Right renal pelvis (tissue), 4 donors: ENCODE measurements at places on chromosomes 3 and 15.

DNA sequence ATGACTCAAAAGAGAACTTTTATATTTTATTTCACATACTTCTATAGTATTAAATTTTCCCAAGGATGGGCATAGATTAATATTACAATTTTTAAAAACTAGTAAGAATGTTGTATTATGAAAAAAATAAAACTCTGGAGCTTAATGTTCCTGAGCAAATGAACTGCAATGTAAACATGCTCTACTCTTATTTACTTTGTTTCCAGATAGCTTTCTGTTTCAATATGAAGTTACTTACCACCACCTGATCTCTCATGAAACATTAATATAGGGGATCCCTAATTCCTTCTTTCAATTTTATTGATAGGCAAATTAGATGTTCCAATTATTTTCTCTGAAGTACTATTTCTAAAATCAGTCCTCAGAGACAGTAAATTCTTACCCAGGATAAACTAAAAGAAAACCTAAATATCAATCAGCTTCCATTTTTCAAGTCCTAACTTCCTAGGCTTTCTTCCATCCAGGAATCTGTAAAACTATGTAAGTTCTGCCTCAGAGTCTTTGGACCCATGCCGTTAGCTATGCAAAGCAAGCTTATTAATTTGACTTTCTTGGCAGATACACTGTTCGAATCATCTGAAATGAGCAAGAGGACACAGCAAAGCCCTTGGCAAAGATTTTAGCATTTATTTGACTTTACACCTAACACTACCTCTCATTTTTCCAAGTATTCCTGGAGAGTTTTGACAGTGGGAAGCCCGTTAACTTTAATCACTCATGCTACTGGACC is 93.2 kb downstream of the PLCH1 start:
- DNase-seq, result no peak

GRCh38 chr15:81882504-81882903 is 163.3 kb downstream of the MEX3B start:
- DNase-seq, result no peak

GRCh38 chr15:52128568-52128967 is 16.0 kb upstream of the BCL2L10 start:
- DNase-seq, result no peak

DNA sequence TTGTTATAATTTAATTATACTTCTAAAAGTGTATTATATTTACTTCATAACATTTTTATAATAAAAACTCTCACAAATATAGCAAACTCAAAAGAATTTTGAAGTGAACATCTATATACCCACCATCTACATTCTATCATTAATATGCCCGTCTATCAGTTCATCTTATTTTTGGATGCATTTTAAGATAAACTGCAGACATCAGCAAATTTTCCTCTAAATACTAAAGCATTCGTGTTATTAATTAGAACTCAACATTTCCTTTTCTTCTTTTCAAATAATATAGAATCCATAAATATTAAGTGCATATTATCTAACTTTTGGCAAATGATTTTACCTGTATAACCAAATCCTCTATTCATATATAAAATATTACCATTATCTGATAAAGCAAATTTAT is 242.9 kb upstream of the BCHE start:
- DNase-seq, result no peak

DNA sequence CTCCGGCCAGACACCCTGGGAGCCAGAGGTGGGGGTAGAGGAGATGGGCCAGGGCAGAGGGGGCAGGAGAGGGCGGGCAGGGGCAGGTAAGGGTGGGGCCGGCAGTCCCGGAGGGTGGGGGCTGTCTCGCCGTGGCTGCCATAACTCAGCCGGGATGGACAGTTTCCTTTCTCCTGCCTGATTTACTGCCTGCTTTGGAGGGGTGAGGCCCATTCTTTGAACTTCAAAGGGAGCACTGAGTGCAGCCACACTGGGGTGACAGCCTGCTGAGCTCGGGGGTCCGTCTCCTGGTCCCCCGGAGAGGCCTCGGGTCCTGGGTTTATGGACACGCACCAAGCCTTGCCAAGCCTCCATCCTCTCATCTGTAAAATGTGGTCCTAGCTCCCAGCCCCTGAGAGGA is 135.4 kb downstream of the FBLN2 start:
- no peak for DNase-seq

DNA sequence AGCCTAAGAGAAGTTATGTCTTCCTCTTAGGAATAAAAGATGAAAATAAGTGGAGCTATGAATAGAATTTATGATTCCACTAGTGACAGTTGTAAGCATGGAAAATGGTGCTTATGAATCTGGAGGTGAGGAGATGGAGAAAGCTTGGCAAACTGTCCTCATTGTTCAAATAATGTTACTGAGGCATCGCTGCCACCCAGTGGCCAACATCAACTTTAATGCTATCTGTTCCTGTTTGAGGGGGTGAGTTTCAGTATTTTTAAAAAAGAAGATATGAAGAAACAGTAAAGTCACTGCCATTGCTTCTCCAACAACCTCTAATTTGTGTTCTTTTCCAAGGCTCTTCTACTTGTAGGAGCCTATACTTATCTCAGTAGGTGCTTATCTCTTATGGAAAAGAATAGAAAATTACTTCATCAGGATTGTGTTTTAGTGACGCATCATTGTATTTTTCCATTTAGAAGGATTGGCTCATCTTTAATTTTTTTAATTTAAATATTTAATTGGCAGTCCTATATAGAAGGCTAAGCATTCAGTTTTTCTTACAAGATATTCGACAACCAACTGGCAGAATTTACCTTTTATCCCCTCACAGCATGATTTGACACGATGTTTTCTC is 260.4 kb upstream of the P2RY1 start:
- no peak for DNase-seq

DNA sequence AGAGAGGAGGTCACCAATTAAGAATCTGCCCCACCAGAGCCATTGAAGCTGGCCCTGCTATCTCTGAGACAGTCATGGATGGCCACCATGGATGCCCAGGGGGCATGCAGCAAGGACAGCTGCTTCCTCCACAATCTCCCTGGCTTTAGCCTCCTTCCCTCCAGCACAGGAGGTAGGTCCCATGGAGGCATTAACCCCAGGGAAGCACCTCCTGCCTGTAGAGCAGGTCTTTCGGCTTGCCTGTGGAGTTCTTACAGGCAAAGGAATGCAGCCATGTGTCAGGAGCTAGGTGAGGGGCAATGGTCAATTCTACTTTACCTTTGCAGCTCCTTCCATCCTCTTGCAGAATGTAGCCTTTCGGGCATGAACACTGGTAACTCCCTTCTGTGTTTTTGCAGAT is 93.8 kb downstream of the DUT start:
- DNase-seq, result no peak

GRCh38 chr3:60073942-60074341 is 1024.1 kb upstream of the CFAP20DC start:
- DNase-seq, result no peak

GRCh38 chr3:188220988-188221818 is 67.2 kb downstream of the LPP start:
- no peak for DNase-seq

- no peak for DNase-seq
Observed at GRCh38 chr15:67198157-67198754, 56.2 kb downstream of the AAGAB start.

DNA sequence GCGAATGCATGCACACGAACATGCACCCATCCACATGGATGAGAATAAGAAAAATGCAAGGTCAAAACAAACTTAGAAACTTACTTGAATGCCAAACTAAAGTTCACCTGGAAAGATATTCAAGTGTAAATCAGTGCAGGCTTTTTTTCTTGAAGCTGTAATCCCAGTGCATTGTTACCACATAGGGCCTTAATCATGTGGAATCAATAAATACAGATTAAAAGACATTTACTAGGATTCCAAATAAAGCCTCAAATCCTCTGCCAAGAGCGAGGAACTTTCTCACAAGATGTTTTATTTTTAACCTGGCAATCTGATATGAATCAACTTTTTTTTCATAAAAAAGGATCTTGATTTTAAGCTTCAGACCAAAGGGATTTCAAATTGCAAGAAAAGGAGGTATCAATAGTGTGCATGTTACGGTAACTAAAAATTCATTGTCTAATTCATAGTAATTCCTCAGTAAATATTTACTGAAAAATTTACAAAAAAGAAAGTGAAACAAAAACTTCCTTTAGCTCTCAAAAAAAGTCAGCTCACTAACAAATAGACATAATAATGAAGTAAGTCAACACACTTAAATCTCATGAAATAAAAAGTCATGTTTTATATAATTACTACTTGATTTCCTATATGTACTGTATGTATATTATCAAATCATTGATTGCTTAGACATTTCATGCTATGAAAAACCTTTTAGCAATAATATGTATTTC is 978.6 kb downstream of the PLOD2 start:
- no peak for DNase-seq

DNA sequence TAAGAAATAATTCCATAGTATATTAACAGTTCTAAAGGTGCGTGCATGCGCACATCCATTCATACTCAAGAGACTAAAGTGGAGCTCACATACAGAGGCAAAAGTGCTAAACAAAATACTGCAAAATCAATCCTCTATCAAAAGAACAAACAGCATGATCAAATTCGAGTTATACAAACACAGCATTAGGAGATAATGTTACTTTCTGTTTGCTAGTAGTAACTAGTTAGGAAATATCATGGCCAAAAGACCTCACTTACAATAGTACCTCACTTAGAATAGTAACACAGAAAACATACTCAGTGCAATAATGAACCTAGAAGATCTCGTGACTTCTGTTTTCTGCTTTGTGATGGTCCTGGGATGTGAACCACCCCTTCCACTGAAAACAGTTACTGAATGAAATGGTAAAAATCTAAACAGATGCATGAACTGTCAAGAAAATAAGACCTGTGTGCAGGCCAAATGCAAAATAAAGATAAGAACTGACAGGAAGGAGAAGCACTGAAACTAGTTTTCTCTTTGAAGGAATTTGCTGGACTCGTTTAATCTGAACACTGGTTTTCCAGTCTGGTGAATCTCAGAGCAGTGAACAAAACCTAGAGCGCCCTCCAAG is 20.9 kb upstream of the CEMIP start:
- no peak for DNase-seq

GRCh38 chr3:47156396-47156795 is 7.5 kb downstream of the SETD2 start:
- DNase-seq, result no peak

DNA sequence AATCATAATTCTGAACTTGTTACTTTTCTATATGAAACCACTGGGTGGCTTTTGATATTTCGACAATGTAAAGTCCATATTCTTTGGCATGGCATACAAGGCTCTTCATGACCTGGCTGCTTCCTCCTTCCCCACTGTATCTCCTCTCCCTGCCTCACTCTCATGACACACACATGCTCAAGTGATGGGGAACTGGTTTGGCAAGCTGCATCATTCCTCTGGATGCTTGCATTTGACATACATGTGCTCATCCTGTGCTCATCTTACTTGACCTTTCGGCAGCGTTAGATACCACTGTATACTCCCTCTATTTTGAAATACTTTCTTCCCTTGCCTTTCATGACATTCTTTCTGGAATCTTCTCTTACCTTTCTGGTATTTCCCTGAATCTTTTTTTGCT is 51.8 kb upstream of the ZDHHC23 start:
- no peak for DNase-seq

DNA sequence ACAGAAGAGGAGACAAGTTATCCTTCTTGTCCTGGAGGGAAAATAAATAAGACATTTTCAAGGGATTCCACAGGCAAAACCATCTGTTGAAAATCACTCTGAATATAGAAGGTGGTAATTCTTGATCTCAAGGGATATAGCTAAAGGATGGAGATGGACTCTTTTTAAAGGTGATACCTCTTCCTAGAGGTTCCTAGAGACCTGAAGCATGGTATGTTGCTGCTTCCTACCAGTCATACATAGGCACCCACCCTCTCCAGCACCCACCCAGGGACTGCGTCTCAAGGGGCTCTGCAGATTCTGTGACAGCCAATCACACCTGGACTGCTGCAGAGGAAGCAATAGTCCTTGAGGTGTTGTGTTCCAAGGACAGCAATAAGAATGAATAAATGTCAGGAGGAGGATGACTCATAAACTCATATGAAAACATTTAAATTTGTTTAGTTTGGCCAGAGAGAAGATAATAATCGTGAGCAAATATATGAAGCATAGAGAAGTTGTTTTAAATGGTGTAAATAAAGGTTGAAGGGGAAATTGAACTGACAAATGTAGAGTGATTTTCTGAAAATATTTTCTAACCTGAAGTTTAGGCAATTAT is 741.6 kb upstream of the CBLB start:
- no peak for DNase-seq

- no peak for DNase-seq
Observed at GRCh38 chr15:93428150-93428549, 339.1 kb upstream of the RGMA start.

GRCh38 chr3:128504533-128504915 is 11.5 kb upstream of the GATA2 start:
- no peak for DNase-seq

- DNase-seq, result no peak
Observed at GRCh38 chr3:4742359-4742758, 236.9 kb upstream of the BHLHE40 start.

DNA sequence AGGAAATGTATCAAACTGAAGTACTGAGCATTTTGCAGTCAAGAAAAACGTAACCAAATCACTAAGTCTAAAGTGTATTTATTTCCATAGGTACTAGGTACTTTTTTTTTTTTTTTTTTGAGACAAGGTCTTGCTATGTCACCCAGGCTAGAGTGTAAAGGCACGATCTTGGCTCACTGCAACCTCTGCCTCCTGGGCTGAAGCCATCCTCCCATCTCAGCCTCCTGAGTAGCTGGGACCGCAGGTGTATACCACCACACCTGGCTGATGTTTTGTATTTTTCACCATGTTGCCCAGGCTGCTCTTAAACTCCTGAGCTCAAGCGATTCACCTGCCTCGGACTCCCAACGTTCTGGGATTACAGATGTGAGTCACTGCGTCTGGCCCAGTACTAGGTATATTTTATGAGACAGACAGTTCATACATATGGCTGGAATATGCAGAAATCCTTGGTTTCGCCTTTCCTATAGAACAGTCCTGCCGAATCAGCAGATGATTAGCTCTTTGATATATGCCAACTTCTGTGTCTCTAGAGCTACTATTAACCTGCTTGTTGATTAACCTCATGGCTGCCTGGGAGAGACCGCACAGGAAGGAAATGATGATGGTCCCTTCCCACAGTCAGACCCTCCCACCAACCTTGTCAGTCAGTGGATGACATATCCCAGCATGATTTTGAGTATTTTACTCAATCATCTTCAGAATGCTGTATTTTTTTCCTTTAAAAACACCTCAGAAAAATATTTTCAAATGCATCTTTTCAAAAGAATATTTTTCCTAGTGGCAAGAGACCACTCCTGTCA is 32.3 kb downstream of the TMOD3 start:
- no peak for DNase-seq

GRCh38 chr3:58651276-58651675 is 15.3 kb downstream of the FAM3D start:
- no peak for DNase-seq
